CD4-positive, CD25-positive, alpha-beta regulatory T cell (primary cell): ENCODE measurements at places on chromosomes 7 and 10.

- DNase-seq, result no peak
Observed at GRCh38 chr7:134941185-134941900, 45.0 kb upstream of the AGBL3 start.

DNA sequence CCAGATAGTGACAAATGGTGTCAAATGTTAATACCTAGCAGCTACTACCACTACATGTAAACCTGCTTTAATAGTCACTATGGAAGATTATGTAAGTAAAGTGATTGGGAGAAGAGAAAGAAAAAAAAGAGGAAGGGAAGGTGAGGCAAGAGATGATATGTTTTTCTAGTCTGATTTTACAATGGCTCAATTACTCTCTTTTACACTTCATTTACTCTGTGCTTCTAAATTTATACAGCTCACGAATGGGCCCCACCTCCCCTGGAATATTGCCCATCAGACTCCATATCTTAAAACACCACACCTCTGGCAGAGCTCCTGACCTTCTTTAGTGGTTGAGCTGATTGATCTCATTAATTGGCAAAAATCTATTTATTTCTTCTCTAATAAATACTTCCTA, 28.0 kb upstream of the IKZF1 start:
- no peak for DNase-seq

DNA sequence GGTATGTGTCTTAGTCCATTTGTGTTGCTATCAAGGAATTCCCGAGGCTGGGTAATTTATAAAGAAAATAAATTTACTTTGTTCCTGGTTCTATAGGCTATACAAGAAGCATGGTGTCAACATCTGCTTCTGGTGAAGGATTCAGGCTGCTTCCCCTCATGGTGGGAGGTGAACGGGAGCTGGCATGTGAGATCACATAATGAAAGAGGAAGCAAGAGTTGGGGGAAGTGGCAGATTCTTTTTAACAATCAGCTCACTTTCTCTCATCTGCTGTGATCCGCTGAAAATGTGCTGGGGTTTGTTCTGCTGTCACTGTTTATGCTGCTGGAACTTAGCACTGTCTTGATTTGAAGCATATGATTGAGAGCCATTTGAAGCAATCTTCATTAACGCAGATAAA, 730.0 kb upstream of the SORCS1 start:
- DNase-seq, result no peak

GRCh38 chr10:30996481-30997005, 35.1 kb downstream of the ZNF438 start:
- DNase-seq, result no peak

DNA sequence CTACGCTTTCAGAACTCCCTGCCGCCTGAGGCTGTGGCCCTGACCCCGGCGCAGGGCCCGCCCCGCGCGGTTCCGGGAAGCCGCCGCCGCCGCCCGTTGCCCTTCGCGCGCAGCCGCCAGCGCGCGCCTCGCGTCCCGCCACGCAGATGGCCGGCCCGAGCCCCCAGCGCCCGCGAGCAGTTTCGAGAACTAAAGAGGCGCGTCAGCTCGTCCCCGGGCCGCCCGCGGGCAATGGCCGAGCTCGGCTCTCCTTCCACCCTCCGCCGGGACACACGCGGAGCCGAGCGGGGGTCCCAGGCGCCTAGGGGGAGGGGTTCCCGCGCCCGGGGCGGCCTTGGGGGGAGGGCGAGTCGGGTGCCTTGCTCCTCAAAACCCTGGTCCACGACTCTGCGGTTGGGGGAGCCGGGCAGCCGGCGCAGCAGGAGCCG, 1.8 kb downstream of the HNRNPF start:
- DNase-seq, result peak; percentile 68

GRCh38 chr10:3982746-3983442, 197.9 kb upstream of the KLF6 start:
- DNase-seq, result no peak

DNA sequence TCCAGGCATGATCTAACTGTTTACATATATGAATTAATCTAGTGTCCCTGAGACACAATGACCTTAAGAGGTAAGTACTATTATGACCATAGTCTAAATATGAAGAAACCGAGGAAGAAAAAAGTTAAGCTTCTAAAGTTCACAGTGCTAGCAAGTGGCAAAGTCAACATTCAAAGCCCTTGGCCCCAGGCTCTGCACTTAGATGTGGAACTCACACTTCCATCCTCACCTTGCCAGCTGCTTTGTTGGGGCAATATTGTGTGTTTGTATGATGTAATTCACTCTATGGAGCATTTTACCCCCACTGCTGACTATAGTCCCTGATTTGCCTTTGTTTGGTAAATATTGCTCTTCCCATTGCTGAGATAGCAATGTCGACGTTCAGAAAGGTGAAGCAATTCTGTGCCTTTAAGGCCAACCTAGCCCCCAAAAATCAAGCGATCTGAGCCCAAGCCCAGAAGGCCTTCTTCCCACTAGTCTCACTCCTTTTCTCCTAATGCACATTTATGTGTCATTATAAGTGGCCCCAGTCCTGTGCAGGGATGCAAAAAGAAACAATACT, 487.6 kb upstream of the ZMIZ1 start:
- DNase-seq, result no peak

- DNase-seq, result peak; percentile 61
Observed at GRCh38 chr10:30705101-30705624, 75.6 kb upstream of the LYZL2 start.

DNA sequence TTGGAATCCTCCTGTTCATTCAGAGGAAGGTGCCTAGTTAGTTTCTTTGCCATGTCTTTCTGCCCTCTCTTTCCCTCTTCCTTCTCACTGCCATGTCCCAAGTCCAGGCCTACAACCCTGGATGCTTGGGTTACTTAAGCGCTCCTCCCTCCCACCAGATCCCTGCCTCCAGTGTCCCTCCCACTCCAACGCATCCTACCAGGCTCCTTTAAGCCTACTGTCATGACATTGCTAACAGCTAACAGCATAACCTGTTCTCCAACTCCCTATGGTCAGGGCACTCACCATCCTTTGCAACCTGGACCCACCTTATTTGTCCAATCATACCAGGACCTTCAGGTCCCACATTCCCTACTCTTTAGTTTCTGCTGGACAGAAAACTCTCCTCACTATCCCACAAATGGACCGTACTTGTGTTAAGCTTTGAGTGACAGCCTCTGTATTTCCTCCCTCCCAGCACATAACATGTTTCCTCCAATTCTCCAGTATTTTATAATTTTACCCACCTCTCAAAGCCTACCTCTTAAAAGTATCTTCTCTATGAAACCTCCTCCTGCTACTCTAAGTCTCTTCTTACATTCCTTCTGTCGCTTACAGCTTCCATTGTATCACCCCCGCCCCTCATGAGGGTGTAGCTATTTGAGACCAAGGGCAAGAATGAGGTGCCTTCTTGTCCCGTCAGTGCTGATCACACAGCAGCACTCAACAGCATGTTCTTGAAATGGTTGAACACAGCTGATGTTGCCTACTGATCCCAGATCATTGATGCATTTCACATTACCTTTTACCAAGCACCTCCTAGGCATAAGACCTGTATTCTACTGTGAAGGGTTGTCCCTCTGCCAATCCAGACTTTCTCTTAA, 1.7 kb downstream of the BLNK start:
- DNase-seq, result no peak

- DNase-seq, result no peak
Observed at GRCh38 chr10:30368065-30368718, 19.1 kb upstream of the MTPAP start.

DNA sequence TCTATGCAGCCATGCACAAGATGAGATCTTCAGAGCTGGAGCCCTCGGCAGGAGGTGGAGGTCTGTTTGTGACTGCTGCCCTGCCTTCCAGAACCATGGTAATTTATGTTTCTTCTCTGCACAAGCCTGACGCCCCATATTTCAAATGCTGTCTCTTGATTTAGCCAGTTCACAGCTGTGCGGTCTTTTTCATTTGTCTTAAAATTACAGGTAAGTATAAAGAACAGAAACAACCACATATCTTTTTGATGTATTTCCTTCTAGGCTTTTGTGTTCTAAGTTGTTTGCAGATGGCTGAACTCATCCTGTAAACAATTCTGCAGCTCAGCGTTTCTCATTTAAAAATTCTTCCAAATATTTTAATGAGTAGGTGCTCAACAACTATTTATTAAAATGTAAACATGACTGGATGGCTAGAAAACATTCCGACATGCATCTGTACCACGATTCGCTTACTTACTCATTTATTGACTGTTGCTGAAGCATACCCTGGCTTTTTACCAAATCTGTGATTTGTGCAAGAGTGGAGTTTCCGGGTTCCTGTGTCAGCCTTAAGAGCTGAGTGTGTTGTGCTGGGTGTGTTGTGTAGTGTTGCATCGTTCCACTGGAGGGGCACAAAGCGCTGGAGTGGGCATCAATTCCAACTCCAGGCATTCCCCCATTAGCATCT, 58.9 kb downstream of the PIP4K2A start:
- peak; percentile 78 for DNase-seq

DNA sequence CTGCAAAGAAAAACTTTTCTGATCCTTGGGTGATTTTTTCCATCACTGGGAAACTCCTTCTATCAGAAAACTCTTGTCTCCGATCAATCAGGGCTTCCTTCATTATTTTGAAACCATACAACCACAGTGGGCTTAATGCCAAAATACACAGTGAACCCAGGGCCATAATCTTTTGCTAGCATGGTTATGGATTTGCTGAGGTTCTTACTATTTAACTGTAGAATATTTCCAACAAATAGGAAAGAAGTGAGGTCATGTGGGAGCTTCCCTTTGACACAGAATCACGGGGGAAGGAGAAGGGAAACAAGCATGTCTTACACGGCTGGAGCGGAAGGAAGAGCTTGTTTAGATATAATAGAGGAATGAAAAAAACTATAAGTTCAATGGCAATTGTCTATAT, 1241.7 kb downstream of the REEP3 start:
- no peak for DNase-seq

- no peak for DNase-seq
Observed at GRCh38 chr10:130336617-130337304, 200.6 kb downstream of the GLRX3 start.

GRCh38 chr10:78320506-78320905, 286.8 kb downstream of the RPS24 start:
- peak; percentile 18 for DNase-seq

DNA sequence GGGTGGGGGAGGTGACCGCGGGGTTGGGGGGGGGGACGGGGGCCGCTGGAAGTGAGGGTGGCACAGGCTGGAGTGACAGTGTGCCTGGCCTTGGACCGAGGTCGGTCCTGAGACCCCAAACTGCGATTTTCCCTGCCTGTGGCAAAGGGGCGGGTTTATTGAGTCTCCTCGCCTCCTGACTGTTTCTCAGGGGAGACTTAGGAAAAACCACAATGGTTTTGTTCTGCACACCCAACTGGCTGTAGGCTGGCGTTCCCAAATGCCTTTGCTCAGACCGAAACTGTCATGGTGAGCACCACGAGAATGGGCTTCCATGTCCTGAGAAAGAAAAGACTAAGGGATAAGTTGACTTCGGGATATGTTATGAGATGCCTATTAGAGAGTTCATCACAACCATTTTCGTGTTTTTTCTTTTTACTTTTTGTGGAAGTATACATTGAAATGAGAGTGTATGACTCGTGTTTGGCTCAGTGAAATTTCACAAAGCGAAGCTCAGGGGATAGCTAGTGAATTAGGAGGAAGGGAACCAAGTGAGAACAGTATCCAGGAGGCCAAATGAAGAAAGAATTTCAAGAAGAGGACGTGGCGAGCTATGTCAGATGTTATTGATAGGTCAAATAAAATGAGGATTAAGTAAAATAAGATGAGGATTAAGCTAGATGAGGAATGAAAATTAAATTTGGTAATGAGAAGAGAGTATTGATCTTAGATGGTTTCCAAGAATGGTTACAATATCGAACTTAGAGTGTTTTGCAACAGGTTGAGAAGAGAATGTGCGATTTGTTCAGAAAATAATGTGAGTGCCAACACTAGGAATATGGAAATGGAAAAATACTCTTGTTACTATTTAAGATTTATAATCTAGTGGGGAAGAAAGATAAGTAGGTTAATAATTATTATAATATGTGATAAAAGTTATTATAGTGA, 918 bp downstream of the NET1 start:
- DNase-seq, result peak; percentile 3
